Activated T-helper 17 cell treated with anti-CD3 and anti-CD28 coated beads, Interleukin-2, amount 50 U/mL, for 72 hours (primary cell): ENCODE measurements at places on chromosomes 11 and 22. TPM values are rescaled to one million over a fixed set of nuclear protein-coding genes. Genes with fewer than 3 reads are reported as not detected.

The DMC1 gene
- 13.2 TPM for total RNA-seq

The RASL10A gene
- 0.58 TPM for total RNA-seq

The LRRC56 gene
- total RNA-seq: 1.1 TPM

- ATAC-seq: peak; percentile 5
Observed at GRCh38 chr11:64316672-64317324, 561 bp downstream of the TRMT112 start.

The TMX2 gene
- 40.3 TPM for total RNA-seq

DNA sequence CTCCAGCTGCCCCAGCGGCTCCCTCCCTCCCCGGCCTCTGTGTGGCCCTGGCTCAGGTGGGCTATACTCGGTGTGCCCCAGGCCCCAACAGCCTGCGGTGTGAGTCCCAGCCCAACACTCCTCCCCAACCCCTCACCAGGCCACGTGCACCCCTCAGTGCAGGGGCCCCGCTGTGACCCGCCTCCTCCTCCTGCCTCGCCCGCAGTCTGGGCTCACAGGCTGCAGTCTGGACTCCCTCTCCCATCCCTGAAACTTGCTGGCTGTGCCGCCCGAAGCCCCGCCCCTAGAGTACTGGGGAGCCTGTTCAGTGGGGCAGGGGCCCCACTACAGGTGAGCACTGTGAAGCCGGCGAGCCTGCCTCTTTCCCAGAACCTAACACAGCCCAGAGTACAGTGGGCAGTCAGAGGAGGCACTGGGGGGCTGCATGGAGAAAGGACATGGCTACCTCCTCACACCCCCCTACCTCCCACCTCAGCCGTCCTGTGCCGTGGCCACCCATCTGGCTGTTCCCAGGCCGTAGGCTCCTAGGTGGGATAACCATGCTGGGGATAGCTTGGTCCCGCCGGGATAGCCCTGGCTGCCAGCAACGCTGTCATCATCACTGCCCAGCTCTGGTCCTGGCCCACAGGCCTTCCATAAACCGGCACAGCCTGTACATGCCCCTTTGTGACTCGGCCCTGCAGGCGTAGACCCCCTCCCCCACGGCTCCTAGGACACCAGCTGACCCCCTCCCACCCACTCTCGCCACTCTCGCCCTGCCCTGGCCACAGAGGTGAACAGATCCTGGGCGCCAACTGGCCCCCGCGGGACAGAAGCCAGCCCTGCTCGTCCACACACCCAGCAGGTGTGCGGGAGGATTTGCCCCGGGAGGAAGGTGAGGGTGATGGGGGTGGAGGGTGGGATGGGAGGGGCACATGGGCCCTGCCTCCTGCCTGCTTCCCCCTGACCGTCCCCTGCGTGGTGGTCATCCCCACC is 29.7 kb downstream of the CELSR1 start:
- no peak for ATAC-seq

The SCN3B gene
- 0.13 TPM for total RNA-seq

The MSANTD4 gene
- 13.4 TPM for total RNA-seq

GRCh38 chr11:17934194-17934593 is 78.7 kb downstream of the SERGEF start:
- ATAC-seq: no peak

DNA sequence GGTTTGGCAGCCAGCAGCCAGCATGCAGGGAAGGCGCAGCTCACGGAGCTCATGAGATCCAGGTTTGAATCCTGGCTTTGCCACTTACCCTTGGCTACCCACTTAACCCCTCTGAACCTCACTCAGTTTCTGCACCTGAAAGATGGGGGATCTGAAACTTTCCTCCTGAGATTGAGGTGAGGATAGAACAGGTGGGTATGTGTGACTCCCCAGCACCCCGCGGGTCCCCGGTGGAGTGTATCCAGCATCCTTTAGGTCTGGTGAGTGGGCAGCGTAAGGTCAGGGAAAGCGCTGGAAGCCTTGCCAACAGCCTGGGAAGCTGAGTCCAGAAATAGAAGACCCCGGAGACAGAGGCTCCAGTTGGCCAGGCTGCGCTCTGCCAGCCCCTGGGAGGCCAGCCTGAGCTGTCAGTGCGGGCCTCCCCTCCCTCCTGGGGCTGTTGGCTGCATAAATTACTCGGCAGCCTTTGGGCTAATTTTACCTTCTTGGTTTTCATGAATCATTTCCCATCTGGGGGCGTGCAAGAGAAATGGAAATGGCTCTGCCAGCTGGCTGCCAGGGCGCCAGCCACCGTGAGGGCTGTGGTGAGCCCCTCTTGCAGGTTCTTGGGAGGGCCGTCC is 17.6 kb downstream of the PRDM11 start:
- ATAC-seq: peak; percentile 75

DNA sequence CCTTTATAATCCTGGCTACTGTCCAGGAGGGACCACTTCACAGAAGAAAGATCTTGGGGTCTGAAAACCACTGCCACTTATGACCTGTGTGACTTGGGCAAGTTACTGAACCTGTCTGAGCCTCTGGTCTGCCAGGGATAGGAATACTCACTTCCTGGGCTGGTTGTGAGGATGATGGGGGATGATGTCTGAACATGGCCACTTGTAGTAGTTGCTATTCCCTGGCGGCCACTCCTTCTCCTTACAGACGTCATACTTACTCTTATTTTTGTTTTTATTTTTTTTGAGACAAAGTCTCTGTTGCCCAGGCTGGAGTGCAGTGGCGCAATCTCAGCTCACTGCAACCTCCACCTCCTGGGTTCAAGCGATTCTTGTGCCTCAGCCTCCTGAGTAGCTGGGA is 26.1 kb downstream of the CD82 start:
- ATAC-seq: no peak

The CAPN5 gene
- total RNA-seq: 0.19 TPM

The SLCO2B1 gene
- 2.2 TPM for total RNA-seq

- no peak for ATAC-seq
Observed at GRCh38 chr11:107951155-107951554, 22.9 kb downstream of the RAB39A start.

DNA sequence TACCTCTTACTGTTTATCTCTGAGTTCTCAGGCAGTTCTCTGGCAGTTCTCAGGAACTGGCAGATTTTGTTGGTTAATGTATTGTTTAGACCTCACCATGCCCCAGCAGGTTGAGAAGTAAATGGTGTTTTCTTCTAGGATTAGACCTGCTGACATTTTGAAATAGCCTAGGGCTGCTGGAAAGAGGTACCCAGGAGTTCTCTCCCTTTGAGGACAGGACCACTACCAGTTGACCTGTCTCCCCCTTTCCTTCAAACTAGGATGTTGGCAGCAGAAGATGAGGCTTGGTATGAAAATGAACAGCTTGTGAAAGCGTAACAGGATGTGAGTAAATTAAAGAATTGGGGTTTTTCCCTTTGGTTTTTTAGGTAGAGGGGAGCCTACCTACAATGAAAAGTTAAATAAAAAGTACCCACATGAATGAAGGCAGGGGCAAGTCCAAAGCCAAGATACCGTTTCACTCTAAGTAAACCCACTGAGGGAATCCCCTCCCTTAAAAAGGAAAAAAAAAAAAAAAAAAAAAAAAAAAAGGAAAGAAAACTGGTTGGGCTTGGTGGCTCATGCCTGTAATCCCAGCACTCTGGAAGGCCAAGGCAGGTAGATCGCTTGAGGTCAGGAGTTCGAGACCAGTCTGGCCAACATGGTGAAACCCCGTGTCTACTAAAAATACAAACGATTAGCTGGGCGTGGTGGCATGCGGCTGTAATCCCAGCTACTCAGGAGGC is 96.2 kb downstream of the PDHX start:
- peak; percentile 74 for ATAC-seq

GRCh38 chr22:37578002-37578401 is 1.9 kb downstream of the LGALS2 start:
- ATAC-seq: no peak

DNA sequence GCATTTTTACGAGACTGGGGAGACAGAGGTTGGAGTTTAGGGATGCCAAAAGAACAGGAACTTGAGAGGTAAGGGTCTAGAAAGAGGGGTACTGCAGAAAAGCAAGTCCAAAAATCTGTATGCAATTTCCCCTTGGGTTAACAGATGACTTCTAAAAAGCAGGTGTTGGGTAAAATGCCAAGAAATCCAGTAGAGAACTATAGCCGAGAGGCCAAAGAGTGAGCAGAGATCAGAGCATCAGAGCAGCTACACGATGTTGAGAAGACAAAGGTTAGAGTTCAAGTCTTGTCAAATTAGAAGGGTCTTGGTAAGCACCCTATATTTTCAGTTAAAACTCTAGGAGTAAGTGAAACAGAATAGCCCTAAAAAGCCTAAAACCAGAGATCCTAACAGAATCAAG is 145.2 kb downstream of the FCHSD2 start:
- no peak for ATAC-seq

DNA sequence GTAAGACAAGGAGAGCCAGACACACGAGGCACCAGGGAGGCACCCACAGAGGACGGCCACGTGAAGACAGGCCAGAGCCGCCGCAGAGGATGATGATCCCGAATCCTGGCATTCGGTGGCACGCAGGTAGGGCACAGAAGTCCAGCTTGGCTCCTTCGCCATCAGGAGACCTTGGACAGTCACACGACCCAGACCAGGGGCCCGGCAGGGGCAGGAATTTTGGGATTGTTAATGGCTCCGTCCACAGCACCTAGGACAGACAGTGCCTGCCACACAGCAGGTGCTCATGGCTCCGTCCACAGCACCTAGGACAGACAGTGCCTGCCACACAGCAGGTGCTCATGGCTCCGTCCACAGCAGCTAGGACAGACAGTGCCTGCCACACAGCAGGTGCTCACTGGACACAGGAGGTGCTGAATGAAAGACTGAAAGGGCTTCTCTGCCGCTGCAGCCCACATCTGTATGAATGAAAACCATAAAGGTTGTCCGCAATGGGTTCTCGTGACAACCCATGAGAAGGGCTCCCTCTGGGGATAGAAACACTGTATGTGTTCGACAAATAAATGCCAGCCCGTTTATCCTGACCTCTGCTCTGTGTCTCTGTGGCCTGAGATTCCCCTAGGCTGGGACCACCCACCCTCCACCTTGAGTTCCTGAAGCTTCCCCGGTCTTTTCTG is 341.6 kb downstream of the CTTN start:
- no peak for ATAC-seq

DNA sequence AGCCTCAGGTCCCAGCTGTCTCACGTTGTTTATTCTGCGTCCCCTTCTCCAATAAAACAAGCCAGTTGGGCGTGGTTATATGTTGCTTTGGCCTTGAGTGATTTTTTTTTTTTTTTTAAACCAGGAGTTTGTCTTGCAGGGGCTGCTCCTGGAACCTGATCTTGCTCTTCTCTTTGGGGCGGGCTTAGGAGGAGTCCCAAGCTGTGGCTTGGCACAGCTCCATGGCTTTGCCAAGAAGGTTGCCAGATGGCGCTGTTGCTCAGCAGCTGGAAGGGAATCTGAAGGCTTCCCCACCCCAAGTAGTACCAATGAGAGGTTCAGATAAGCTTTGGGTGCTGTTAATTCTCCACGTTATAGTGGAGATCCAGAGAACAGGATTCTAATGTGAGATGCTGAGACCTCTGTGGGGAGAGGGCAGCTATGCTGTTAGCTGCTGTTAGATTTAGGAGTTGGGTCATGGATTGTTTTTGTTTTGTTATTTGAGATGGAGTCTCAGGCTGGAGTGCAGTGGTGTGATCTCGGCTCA is 2.0 kb upstream of the FERMT3 start:
- ATAC-seq: peak; percentile 38

GRCh38 chr11:15222777-15223176 is 108.1 kb downstream of the INSC start:
- no peak for ATAC-seq
